PC-9 (cell line): ENCODE measurements at places on chromosomes 7 and 10. TPM values are rescaled to one million over a fixed set of nuclear protein-coding genes. Genes with fewer than 3 reads are reported as not detected.

LRCH4 gene
- total RNA-seq, result 86.6 and 89.6 TPM in 2 replicates

DYNC1I1 gene
- not detected in 2 replicates for total RNA-seq

GPR26 gene
- not detected in 2 replicates for total RNA-seq

GHRHR gene
- not detected in 2 replicates for total RNA-seq

MTPN gene
- total RNA-seq, result 181 and 212 TPM in 2 replicates

DNA sequence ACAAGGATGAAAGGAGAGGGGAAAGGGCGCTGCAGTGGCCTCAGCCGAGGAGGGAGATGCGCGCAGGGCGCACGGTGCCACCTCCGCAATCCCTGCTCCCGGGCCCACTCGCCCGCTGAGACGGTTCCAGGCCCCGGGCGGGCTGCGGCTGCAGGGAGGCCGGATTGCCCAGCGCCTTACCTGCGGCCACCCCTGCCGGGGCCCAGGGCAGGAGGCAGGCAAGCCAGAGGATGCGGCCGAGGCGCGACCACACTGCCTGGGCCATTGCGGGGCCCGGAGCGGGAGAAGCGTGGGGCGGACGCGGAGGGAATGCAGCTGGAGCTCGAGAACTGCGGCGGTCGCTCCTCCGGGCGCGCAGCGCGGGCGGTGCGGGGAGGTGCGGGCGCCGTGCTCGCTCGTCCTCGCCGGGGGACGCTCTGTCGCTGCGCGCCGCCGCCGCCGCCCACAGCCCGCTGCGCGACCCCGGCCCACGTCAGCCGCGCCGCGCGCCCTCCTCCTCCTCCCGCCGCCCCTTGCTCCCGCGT lies at the start of gene TMEM130:
Gene TMEM130 (minus strand): TSS at position 418 of the 524 bp plus-strand sequence. CDS start 153 bp downstream, at position 265.
- no peak within 1 kb of the TSS for H3K4me3 ChIP-seq
- no peak for DNase-seq
- peaks cover 15% of the 10 kb centered on the region for H3K4me1 ChIP-seq
- H3K27ac ChIP-seq, result no peak within 1 kb of the TSS
- H3K27me3 ChIP-seq, result no peaks in the 10 kb centered on the region

GRCh38 chr10:65501259-65501658 lies 1424.6 kb upstream of the LRRTM3 start:
- H3K27me3 ChIP-seq, result no peaks in the 10 kb centered on the region
- no peaks in the 10 kb centered on the region for H3K36me3 ChIP-seq
- no peak overlapping the region for H3K27ac ChIP-seq
- DNase-seq, result no peak

- DNase-seq, result no peak
- no peaks in the 10 kb centered on the region for H3K4me1 ChIP-seq
- H3K4me3 ChIP-seq, result no peak overlapping the region
- 0 out of 2 replicates have a peak, but pooled peaks cover 18% of the 10 kb centered on the region for H3K27me3 ChIP-seq
- H3K36me3 ChIP-seq, result no peaks in the 10 kb centered on the region
- no peak overlapping the region for H3K27ac ChIP-seq
These were observed 36.0 kb upstream of the KCNMA1 start for GRCh38 chr10:77673515-77674140.

DNA sequence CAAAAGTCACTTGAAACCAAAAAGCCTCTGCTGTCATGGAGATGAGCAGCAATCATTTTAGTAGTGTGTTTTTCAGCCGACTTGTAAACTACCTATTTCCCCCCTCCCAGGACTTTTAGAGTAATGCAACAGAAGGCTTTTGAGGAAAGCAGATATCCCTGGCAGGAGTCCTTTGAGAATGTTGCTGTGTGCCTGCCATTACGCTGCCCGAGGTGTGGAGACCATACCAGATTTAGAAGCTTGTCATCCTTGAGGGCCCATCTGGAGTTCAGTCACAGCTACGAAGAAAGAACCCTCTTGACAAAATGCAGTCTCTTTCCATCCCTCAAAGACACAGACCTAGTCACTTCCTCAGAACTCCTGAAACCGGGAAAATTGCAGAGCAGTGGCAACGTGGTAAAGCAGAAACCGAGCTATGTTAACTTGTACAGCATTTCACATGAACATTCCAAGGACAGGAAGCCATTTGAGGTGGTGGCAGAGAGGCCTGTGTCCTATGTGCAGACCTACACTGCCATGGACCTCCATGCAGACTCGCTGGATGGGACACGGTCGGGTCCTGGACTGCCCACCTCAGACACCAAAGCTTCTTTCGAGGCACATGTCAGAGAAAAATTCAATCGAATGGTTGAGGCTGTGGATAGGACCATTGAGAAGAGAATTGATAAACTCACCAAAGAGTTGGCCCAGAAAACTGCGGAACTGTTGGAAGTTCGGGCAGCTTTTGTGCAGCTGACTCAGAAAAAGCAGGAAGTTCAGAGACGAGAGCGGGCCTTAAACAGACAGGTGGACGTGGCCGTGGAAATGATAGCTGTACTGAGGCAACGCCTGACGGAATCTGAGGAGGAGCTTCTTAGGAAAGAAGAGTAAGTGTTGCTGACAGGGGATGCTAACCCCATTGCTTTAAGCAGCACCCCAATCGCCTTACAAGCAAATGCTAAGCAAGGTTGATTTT lies 2.2 kb downstream of the ZNF365 start:
- peaks cover 22% of the 10 kb centered on the region for H3K4me1 ChIP-seq
- H3K4me3 ChIP-seq, result no peak overlapping the region
- H3K27ac ChIP-seq, result no peak overlapping the region

DNA sequence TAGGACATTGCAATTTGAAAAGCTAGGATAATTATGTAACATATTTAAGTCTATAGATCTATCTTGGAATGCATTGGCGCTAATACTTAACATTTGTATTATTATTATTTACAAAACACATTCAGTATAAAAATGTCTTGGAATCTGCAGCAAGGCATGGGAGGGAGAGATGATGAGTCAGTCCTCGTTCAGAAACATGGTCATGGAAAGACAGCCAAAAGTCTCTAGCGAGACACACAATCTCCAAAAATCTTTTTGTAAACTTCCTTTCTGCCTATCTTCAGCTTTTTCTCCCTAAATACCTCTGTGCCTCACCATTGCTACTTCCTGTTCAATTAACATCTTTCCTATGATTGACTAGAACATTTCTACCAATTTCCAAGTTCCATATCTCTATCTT lies 188.4 kb upstream of the CACNA2D1 start:
- no peaks in the 10 kb centered on the region for H3K27me3 ChIP-seq
- H3K27ac ChIP-seq, result no peak overlapping the region
- H3K4me1 ChIP-seq, result no peaks in the 10 kb centered on the region
- no peaks in the 10 kb centered on the region for H3K36me3 ChIP-seq
- no peak for DNase-seq
- no peak overlapping the region for H3K4me3 ChIP-seq

- no peak for DNase-seq
- peaks cover 94% of the 10 kb centered on the region for H3K27me3 ChIP-seq
- H3K4me1 ChIP-seq, result no peaks in the 10 kb centered on the region
- H3K36me3 ChIP-seq, result no peaks in the 10 kb centered on the region
- no peak overlapping the region for H3K27ac ChIP-seq
These were observed 62.0 kb upstream of the RNF32 start for GRCh38 chr7:156578578-156578940.

GRCh38 chr10:106384496-106384895 lies 780.0 kb downstream of the SORCS1 start:
- H3K27ac ChIP-seq, result no peak overlapping the region
- no peak for DNase-seq
- no peak overlapping the region for H3K4me3 ChIP-seq
- H3K27me3 ChIP-seq, result no peaks in the 10 kb centered on the region
- no peaks in the 10 kb centered on the region for H3K4me1 ChIP-seq

DNA sequence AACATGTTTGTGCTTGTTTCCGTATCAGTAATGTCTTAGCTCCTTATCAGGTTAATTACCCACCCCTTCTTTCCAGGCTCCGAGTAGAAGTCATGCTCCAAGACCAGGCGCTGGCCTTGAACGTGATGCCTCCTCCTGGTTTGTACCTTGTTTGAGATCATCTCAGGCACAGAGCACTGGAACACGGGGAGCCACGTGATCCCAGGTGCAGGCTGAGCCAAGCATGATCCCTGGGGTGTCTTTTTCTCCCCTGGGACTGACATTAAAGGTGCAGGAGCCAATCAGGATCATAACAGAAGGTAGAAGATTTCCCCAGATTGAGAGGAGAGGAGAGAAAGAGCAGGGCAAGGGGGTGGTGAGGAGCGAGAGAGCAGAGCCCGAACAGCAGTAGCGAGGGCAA lies 626.1 kb upstream of the GALNT17 start:
- H3K4me1 ChIP-seq, result no peaks in the 10 kb centered on the region
- no peaks in the 10 kb centered on the region for H3K36me3 ChIP-seq
- H3K27me3 ChIP-seq, result peaks cover 16% of the 10 kb centered on the region; the same call in 1 of the 2 replicates
- H3K4me3 ChIP-seq, result no peak overlapping the region

- no peak for DNase-seq
- H3K27ac ChIP-seq, result no peak overlapping the region
- H3K4me1 ChIP-seq, result peaks cover 17% of the 10 kb centered on the region
- no peaks in the 10 kb centered on the region for H3K27me3 ChIP-seq
These were observed 7.8 kb downstream of the RPS24 start for GRCh38 chr10:78041170-78042057.

DNA sequence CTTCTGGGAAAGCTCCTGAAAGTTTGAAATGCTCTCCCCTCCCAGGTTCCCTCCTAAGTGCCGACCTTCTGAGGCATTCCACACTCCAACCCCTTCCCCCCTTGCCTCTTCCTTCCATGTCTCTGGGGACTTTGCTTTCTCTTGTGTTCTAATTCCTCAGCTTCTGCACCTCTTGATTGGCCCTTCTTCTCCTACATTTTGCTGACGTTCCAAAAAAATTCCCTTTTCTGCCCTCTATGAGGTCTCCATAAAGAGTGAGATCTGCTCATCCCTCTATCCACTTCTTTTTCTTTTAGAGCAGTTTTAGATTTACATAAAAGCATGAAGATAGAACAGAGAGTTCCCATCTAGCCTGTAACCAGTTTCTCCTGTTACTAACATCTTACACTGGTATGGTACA lies 22.3 kb downstream of the FOXI2 start:
- H3K27ac ChIP-seq, result no peak overlapping the region
- H3K4me1 ChIP-seq, result no peaks in the 10 kb centered on the region
- no peak overlapping the region for H3K4me3 ChIP-seq
- no peaks in the 10 kb centered on the region for H3K36me3 ChIP-seq

DNA sequence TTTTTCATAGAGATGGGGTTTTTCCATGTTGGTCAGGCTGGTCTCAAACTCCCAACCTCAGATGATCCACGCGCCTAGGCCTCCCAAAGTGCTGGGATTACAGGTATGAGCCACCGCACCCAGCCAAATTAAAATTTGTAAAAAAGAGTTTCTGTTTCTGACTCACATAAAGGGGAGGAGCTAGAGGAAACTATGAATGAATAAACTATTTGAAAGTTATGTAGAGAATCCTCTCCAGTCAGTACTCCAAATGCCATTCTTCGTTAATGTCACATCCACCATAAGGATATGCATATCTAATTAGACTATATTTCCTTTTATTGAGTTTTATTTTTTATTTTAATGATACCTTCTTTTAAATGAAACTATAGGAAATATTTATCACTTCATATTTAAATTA lies 52.6 kb downstream of the MBL2 start:
- no peak overlapping the region for H3K4me3 ChIP-seq
- no peaks in the 10 kb centered on the region for H3K4me1 ChIP-seq
- H3K27ac ChIP-seq, result no peak overlapping the region
- H3K36me3 ChIP-seq, result no peaks in the 10 kb centered on the region
- no peaks in the 10 kb centered on the region for H3K27me3 ChIP-seq

DNA sequence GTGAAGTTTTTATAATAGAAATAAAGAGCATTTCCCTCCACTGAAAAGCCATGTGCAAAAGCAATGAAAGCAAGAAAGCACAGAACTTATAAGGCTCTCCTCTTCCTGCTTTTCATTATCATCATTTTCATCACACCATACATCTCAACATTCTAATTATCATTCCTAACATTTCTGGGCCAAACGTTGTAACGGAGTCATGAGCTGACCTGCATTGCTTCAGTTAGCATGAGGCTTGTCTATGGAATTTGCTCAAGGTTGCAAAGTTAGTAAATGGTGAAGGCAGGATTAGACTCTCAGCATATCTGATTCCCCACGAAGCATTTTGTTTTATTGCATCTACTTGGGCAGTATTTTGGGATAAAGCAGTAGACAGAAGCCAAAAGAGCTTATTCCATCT lies 11.4 kb downstream of the SCIN start:
- H3K27me3 ChIP-seq, result no peaks in the 10 kb centered on the region
- no peaks in the 10 kb centered on the region for H3K36me3 ChIP-seq
- no peak overlapping the region for H3K27ac ChIP-seq
- no peak overlapping the region for H3K4me3 ChIP-seq
- DNase-seq, result no peak
- H3K4me1 ChIP-seq, result peaks cover 28% of the 10 kb centered on the region

DNA sequence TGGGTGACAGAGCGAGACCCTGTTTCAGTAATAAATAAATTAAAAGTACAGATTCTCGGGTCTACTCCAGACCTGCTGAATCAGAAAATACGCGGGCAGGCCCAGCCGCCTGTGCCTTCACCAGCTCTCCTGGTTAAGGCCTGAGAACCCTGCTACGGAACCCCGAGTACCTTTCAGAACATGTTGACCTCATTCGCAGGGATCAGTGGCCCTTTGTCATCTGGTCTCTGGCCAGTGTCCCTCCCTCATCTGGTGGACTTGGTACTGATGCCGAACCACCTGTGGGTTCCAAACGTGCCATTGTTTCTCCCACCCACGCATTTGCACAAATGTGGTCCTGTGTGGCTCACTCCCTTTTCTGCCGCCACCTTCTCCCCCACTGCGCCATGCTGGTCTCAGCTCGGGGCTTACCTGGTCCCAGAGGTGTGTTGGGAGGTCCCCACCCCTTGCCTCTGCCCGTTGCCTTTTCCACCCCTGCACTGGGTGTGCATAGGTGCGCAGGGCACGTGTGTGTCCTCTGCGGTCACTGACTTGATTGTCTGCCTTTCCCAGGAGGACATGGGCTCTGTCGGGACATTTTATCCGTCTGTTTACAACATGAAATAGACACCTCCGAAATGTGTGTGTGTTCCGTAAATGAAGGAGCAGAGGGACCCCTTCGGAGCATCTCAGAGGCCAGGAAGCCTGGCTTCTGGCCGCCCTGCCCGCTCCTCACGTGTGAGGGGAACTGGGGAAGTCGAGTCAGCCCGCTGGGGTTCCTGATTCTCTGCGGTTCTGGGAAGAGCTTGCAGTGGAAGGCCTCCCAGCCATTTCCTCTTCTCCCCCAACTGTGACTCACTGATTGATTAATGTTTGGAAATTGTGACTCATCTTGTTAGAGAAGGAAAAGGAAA lies 135.2 kb downstream of the CUX1 start:
- no peak for DNase-seq
- H3K27me3 ChIP-seq, result no peaks in the 10 kb centered on the region
- no peaks in the 10 kb centered on the region for H3K36me3 ChIP-seq
- H3K27ac ChIP-seq, result no peak overlapping the region
- H3K4me1 ChIP-seq, result peaks cover 10% of the 10 kb centered on the region

DNA sequence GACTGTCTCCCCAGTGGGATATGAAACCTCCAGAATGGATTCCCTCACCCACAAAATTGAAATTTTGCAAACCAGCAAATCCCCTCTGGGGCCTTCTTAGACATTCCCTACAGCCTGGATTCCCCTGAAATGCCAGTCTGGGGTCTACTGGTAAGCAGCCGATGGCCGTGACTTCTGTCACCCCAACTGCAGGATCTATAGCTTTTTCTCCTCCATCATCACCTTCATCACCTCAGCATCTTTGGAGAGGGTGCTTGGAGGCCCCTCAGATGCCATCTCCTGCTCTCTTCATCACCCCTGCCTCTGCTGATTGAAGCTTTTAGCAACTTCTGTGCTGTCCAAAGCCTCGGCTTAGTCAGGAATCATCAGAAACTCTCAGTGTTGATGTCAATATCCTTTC lies 2.6 kb upstream of the KCNMA1 start:
- H3K4me1 ChIP-seq, result peaks cover 19% of the 10 kb centered on the region
- H3K27ac ChIP-seq, result no peak overlapping the region
- no peak for DNase-seq
- no peak overlapping the region for H3K4me3 ChIP-seq

GRCh38 chr7:51238981-51239495 lies 77.6 kb downstream of the COBL start:
- H3K4me3 ChIP-seq, result no peak overlapping the region
- H3K27me3 ChIP-seq, result no peaks in the 10 kb centered on the region
- no peak overlapping the region for H3K27ac ChIP-seq
- H3K4me1 ChIP-seq, result no peaks in the 10 kb centered on the region
- H3K36me3 ChIP-seq, result 0 out of 2 replicates have a peak, but pooled peaks cover 4% of the 10 kb centered on the region
